ENCODE measurements at places on chromosomes 13 and 19.

DNA sequence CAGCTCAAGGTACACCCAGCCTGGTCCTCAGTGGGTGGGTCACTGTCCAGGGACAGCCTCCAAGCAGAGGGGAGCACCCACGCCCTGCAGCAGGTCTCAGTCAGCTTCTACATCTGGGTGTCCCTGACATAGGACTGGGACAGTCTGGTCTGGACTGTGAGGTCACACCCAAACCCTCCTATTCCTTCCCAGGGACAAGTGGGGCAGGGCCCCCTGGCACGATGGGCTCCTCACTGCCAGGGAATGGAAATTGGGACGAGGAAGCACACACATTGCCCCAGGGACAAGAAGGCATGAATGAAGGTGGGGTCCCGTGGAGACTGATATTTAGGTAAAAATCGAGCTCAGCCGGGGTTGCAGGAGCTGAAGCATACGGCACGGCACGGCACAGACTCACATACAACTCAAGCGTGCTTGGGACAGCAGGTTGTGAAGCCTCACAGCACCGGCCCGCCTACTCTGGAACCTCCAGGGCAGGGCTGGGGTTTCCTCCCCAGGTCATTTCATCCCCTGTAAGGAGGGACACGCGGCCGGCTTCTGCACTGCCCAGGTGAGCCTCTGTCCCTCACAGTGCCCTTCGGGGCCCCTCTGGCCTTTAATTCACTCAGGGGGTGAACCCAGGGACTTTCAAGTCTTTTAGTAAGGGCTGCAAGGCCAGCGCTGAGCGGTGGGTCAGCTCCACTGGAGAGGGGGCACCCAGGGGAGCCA lies 3.5 kb downstream of the PNMA8B start:
- DNase-seq, result no peak

DNA sequence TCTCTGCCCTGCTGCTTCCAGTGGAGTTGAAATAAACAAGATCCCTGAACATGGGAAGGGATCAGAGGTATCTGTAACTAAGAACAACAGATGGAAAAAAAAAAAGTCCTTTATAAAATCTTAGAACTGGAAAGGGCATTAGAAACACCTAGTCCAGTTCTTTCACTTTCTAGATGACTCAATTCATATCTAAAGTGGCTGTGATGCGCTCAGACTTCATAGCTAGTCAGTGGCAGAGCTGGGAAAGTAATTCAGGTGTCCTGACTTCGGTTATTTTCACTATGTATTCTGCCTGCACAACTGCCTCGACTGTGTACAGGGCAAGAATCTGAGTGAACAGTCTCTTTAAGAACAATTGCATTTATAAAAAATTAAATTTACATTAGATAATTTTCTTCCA lies 151.8 kb upstream of the TMTC4 start:
- no peak for DNase-seq

DNA sequence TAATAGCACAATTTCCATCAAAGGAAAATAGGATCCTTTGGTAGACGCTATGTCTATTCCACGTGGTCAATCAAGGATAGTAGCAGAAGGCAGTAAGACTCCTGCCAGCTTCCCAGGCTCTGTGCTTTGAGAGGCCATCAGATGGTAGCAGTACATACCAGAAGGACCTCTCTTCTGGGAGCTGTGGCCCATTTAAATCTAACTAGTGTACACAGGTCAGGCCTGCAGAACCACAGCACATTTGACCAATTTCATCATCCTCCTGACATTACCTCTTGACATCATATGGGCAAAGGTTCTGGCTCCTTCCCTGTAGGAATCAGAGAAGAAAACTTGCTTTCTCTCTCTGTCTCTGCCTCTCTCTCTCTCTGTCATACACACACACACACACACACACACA lies 229.6 kb upstream of the HTR2A start:
- DNase-seq, result no peak

- no peak for DNase-seq
These were observed 977.5 kb upstream of the SPRY2 start for GRCh38 chr13:81318231-81319019.

DNA sequence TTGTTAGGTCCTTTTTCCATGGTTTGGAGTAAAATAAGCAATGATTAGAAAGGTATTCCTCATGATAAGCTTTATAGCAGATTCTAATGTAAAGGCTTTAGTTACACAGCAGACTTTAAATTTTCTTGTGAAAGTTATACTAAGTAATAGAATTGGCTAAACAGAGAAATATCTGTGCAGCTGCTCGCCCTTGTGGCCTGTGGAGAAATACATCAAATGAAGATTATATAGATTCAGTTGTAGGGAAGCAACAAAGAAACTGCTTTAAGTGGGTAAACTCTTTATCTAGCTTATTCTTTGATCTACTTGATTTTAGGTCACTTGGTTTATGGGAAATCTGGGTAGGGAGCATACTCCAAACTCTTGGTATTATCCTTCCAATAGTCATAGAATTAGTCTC lies 1269.7 kb upstream of the SPRY2 start:
- DNase-seq, result no peak

- no peak for DNase-seq
These were observed 779.5 kb downstream of the GPC5 start for GRCh38 chr13:92177966-92178365.

DNA sequence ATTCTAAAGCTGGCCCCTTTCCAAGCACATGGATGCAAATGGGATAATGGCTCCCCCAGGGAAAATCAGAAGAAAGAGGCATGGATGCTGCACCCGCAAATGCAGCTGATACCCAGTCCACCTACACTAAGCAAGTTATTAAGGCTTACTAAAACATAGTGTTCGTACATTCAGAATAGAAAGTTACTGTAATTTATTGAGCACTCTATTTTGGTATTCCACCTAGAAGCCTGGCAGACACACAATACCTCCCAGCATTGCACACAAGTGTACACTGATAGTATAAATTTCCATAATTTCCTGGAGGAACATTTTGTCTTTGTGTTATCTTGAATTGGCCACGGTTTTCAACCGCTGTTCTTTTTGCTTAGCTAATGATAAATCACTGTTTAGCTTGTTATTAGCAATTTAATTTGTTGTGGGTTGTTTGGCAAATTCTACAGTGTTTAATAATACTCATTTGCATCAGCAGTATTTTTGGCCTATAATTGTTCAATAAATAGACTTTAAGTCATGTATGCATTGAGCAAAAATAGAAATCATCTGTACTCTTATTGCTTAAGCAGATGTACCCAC lies 94.5 kb upstream of the MRI1 start:
- no peak for DNase-seq

DNA sequence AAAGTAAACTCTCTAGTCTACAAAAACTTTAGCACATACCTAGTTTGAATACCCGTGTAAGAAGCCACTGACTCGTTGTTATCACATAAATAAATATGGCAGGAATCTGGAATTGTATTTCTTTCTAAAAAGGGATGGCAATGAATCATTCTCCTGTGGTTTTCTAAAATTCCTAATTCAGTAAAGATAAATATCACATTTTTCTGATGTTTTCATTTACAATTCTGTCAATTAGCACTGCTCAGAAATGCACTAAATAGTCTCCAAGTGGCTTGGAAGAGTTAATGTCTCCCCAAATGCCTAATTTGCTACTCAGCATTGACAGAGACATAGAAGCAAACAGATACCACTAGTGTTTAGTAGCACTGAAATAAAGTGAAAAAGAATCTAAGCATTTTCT lies 547.7 kb upstream of the SLITRK1 start:
- DNase-seq, result no peak

DNA sequence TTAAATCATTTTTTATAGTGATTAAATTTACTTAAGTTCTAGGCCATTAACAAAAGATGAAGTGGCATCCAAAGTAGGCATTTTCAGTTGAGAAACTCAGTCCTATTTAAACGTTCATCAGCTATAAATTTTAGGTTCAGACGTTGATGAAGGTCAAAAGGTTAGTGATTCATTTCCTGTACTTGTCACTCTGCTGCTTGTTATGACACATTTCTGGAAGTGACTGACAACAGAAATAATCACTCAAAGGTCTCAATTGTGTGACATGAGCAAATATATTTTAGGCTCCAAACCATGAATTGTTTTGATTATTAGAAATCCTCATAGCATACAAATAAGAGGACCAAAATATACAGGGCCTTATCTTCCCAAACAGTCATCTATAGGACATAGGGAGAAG lies 10.3 kb upstream of the EDNRB start:
- DNase-seq, result no peak

GRCh38 chr19:48330012-48330681 lies 4.8 kb downstream of the EMP3 start:
- peak; percentile 83 for DNase-seq

DNA sequence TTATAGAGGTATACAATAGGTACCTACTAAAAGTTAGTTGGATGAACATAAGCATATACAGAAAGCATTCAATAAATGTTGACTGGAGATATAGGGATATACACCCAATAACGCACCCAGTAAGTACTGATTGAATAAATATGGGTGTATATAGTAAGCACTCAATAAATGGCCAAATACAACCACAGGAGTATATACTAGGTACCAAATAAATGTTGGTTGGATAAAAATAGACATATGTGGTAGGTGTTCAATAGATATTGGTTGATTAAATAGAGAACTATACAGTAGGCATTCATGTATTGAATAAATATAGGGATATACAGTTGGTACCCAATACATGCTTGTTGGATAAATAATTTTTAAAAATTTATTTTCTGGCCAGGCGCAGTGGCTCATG lies 9.4 kb downstream of the ANGPTL8 start:
- DNase-seq, result no peak

DNA sequence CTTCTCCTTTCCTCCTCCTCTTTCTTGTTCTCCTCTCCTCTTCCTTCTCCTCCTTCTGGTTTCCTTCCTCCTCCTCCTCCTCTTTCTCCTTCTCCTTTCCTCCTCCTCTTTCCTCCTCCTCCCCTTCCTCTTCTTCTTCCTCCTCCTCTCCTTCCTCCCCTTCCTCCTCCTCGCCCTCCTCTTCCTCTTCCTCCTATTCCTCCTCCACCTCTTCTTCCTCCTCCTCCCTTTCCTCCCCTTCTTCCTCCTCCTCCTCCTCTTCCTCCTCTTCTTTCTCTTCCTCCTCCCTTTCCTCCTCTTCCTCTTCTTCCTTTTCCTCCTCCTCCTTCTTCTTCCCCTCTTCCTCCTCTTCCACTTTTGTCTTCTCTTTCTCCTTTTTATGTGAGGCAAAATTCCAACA lies 55.0 kb upstream of the ADGRE1 start:
- DNase-seq, result no peak

- DNase-seq, result no peak
These were observed 17.8 kb downstream of the ZNF507 start for GRCh38 chr19:32363175-32363574.

DNA sequence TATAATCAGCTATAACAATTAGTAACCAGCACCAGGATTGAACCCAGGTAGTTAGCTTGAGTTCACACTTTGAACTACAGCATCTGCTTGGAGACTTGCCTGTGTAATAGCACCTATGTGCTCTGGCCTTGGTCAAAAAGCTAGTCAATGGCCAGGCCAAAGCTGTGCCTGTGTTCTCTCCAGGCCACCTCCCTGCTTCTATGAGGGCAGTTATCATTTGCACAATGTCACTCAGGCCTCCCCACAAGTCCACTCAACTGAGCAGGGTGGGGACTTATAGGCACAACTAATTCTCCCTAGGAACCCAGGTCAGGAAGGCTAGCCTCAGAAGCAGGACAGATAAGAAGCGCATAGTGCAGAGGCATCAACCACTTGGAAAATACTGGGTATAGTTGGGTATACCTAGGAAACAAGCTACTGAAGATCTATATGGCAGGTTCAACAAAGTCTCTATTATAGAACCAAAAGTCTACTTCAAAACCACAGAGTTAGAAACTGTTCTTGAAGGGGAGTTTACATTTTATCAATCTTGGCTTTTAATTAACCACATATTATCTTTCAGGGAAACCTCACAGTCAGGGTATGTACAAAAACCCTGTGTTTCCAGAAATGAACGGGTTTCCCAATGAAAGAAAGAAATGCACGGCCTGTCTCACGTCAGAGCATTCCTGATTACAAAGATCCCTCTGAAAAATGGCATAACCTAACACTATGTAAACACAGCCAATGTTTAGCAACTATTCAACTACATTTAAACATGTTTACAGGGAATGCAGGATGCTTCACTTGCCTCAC lies 140.9 kb downstream of the ABCC4 start:
- no peak for DNase-seq

- no peak for DNase-seq
These were observed 2.6 kb downstream of the ACSBG2 start for GRCh38 chr19:6138066-6138465.

DNA sequence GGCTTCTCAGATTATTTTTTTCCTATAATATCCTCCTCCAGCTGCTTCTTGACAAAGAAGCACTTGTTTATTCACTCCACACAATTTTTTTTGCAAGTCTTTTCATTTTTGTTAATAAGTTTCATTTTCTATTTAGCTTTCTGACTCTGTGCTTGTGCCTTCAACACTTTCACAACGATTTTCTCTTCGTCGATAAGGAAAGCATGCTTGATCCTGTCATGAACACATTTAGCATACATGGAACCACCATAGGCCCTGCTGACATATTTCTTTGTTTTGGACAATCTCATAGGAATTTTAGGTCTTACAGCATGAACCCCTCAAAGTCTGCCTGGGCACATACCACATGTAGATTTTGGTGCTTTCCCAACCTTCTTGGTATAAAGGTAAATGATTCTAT lies 346.0 kb downstream of the KCNRG start:
- no peak for DNase-seq

DNA sequence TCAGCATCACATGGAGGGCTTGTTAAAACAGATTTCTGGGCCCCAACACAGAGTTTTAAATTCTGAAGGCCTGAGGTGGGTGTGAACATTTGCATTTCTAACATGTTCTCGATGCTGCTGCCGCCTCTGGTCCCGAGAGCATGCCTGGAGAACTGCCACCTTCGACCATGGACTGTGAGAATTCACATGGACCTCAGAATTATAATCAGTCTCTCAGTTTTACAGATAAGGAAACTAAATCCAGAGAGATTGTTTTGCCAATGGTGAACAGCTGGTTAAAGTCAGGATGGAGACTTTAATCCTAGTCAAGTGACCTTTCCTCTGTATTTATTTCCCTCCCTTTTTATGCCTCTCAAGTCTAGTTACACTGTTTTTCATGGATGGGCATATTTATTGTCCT lies 14.7 kb downstream of the ALOX5AP start:
- no peak for DNase-seq

- DNase-seq, result peak; percentile 12
These were observed 699 bp downstream of the PTOV1 start for GRCh38 chr19:49851456-49852259.

- DNase-seq, result peak; percentile 64
These were observed 1.0 kb downstream of the FNDC3A start for GRCh38 chr13:48976576-48977285.

GRCh38 chr13:113046883-113047244 lies 58.7 kb upstream of the F7 start:
- no peak for DNase-seq

- no peak for DNase-seq
These were observed 907 bp downstream of the KDELR1 start for GRCh38 chr19:48390188-48391099.

DNA sequence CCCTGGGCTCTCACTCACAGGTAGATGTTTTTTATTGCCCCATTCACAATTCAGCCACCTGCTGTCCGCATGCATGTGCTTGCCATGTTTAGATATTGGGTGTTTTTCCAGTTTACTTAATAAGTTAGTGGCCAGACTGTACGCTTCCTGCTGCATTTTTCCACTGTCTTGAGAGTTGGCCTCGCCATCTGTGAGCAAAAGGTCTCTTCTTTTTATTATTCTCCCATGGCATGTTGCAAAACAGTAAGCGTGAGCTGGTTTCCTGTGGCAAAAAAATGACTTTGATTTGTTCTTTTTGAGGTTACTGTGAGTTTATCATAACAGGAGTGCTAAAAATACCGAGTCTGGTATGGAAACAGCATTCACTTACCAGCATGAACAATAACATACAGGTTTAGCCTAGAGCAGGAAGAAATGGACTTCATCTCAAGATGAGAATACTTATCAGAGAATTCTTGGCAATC lies 46.0 kb downstream of the SAE1 start:
- no peak for DNase-seq

All from NCI-H1092 (cell line).